ENCODE measurements at places on chromosomes 11 and 22.
A peak's percentile ranks its signal among the peaks of the same experiment; 100 is the strongest.

GRCh38 chr11:122354025-122354697 is 238.1 kb upstream of the BLID start:
- no peak for DNase-seq

DNA sequence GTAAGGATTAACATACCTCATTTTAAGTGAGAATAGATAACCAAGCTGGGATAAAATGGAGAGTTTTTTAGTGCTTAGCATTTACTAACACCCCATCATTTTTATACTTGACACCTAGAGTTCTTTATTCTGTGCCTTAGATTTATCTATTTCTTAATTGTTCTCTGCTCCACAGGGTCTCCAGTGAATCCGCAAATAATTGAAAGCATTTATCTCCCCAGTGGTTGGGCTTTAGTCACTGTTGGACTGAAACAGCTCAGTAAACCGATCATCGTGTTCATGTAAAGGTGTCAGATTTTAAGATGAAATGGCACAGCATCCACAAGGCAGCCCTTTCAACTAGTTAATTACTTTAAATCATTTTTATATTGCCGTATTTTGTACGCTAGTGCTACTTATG is 17.8 kb upstream of the GRIA4 start:
- no peak for DNase-seq

GRCh38 chr11:80596291-80596810 is 1155.5 kb upstream of the TENM4 start:
- DNase-seq, result no peak

- DNase-seq, result no peak
Observed at GRCh38 chr22:46058591-46059519, 81.9 kb upstream of the WNT7B start.

DNA sequence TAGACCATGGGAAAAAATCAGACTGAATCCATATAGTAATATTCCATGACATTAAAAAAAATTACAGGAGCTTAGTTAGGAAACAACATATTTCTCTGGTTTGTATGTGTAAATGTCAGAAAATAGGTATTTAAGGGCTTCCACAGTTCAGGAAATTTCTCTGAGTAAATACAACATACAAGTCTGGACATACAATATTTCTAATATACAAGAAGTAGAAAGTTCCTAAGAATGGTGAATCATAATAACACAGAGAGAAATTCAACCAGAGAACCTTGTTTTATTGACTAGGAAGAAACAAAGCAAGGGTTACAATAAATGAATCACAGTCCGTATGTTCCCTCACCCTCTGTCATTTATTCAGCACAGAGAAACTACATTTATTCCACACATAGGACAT is 532.7 kb upstream of the FAT3 start:
- DNase-seq, result no peak

GRCh38 chr11:122494221-122494620 is 161.3 kb upstream of the UBASH3B start:
- no peak for DNase-seq

DNA sequence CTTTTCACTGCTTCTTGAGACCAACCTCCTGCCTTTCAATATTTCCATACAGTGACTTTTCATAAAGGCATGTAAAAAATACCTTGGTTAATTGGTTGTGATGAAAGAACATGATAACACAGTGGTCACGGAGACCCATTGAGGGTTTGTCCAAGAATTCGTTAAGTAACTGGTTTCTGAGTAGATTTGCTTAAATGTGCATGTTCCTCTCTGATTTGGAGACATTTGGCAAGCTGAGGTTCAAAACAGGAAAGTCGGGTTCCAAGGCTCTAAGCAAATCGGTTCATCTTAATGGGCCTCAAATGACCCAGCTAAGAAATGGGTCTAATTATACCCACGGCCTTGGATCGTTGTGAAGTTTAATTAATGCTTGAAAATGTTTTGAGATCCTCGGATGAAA is 36.9 kb upstream of the CCND1 start:
- no peak for DNase-seq

DNA sequence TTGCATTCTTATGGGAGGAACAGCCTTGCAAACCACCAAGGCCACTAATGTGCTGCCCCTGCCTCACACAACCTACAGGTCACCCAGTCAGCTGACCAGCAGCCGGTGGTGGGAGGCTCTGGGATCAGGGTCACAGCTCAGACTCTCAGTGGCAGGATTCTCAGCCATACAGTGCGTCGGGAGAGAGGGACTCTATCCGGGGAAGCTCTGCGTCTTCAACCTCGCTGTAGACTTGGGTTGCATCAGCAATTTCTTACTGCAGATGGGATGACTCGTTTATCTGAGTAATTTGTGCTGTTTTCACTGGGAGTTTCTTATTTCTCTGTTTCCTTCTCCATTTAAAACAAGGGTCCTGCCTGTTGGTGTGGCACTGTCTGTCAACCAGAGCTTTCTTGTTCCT is 257.7 kb downstream of the TBC1D22A start:
- DNase-seq, result no peak

GRCh38 chr22:28937206-28938025 is 54.0 kb downstream of the ZNRF3 start:
- DNase-seq, result no peak

DNA sequence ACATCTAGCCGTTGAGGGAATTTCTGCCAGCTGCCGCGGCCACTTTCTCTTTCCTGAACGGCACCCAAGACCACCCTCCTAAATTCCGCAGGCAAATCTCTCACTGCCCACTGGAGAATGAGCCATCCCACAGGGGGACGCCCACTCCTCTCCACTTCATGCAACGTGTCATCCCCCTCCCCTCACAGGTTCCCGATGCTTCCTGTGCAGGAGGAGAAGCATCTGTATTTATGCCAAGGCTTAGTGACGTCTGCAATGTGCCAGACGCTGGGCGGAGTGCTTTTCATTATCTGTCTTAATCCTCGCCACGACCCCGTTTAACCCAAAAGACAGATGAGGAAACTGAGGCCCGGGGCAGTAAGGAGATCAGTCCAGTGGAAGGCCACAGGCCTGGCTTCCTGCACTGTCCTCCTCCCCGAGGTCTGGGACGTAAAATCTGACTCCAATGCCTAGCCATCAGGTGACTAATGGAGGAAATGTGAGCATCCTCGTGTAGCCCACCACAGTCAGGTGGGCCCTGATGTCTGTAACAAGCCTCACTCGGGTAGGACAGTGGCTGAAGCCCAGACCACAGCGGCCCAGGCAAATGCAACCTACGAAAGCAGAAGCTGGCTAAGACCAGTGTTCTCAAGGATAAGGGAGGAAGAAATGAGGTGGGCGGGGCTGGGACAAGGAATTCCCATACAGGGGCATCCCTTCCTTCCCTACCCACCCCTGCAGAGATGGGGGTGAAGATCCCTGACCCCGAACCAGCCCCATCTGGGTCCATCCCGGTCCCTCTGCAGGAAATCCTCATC is 23.1 kb downstream of the MN1 start:
- no peak for DNase-seq

DNA sequence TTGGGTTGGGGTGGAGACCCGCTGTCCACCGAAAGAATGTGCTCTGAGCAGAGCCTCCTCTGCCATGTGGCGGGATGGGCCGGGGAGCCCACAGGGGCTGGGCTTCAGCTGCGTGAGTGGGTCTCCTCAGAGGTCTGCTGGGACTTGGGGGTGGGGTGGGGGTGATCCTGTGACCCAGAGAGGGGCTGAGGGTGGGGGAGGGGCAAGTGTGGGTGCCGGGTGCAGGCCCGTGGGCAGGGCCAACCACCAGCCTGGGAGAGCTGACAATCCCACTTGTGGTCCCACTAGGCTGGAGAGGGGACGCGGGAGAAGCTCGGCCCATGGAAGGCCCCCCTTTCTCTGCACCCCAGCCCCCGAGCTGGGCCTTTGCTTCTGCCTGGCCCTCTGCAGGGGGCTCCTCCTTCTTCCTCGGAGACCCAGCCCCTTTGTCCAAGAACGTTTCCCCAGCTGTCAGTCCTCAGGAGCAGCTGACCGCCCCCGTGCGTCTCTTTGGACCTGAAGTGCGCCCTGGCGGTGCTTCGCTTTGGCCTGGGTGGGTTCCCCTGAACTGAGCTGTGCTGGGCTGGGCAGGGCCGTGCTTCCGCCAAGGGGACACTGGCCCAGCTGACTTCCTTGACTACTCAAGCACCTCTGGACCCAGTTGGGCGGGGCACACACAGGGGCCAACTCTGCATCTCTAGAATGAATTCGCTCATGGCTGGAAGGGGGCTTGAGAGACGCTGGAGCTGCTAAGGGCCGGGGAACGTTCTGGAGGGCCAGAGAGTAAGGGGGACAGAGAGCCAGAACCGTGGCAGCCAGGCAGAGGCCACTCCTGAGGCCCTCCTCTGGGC is 30.2 kb downstream of the OSBPL5 start:
- DNase-seq, result no peak

DNA sequence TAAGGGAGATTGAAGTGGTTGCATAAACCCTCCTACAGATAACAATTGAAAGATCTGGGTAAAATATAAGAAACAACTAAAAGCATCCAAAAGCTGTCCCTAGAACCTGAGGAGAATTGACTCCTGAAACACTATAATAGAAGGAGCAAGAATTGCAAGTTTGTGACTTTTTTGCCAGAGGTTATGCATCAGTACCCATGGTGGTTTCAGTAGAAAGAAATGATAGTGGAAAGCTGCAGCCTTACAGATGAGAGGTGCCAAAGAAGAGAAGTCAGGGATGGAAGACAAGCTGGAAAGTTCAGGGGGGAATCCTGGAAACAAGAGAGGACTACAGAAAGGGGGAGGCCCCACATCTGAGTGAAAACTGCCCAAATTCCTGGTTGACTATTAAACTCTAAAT is 80.7 kb downstream of the PACS1 start:
- DNase-seq, result no peak

GRCh38 chr11:93220078-93220477 is 22.3 kb upstream of the SLC36A4 start:
- no peak for DNase-seq

- peak; percentile 40 for DNase-seq
Observed at GRCh38 chr11:66126808-66127555, 56.9 kb downstream of the PACS1 start.

DNA sequence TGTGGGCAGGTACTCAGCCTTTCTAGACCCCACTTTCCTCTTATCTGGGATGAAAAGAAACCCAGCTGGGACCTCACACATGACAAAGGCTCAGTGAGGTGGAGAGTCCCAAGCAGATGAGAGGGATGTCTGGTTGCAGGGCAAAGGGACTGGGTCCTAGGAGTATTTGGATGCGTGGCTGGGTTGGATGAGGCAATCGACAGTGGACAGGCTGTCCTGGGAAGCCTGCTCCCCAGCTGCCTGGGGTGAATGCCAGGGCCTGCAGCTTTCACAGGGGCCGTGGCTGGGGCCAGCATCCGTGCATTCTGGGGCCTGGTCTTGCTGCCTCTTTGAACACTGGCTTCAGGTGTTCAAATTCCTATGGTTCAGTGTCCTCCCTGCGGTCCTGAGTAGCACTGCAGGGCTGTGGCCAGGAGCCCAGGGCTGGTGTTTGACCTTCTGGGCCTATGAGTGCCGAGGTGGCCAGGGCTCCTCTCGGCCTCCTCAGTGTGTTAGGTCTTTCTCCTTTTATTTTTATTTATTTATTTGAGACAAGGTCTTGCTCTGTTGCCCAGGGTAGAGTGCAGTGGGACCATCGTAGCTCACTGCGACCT is 65.3 kb downstream of the MCM5 start:
- no peak for DNase-seq

DNA sequence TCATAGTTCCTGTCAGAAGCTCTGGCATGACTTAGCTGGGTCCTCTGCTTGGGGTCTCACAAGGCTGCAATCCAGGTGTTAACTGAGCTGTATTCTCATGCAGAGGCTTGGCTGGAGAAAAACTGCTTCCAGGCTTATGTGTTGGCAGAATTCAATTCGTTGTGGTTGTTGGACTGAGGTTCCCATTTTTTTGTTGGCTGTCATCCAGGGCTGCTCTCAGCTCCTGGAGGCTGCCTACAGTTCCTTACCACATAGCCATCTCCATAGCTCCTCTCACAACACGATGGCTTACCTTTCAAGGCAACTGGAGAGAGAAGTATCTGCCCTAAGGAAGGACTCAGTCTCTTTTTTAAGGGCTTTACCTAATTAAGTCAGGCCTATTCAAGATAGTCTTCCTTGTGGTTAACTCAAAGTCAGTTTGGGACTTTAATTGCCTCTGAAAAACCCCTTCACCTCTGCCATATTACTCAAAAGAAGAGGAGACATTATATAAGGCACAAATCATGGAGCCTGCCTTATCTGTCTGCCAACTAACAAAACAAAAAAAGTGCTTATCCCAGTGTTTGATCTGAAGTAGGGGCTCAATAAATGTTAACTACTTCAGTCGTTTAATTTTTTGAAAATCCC is 35.2 kb downstream of the OR2AG2 start:
- no peak for DNase-seq

- DNase-seq, result no peak
Observed at GRCh38 chr11:19573666-19574065, 139.0 kb upstream of the NAV2 start.

DNA sequence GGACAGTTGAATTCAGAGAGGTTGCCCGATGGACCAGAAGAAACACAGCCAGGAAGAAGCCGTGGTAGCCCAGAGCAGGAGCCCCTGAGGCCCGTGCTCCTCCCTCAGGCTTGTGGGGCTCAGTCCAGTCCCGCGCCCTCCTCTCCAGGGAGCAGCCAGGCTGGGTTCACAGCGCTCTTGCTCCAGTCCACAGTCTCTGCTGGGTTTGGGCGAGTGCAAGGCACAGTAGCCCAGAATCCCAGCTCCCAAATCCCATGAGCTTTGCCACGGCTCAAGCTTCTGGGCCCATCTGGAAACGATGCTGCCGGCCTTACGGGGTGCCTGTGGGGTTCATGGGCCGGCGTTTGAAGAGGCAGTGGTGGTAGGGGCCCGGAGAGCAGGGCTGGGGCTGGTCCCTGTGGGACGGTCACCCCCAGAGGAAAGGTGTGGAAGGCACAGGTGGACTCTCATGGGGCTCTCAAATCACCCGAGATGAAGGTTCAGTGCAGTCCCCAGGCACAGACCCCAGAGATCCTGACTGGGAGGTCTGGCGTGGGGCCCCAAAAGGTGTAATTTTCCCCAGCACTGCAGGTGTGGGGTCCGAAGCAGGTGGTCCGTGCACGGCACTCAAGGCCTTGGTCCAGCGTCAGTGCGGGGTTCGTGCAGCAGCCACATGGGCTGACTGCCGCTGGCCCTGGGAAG is 30.6 kb upstream of the ATXN10 start:
- DNase-seq, result no peak

DNA sequence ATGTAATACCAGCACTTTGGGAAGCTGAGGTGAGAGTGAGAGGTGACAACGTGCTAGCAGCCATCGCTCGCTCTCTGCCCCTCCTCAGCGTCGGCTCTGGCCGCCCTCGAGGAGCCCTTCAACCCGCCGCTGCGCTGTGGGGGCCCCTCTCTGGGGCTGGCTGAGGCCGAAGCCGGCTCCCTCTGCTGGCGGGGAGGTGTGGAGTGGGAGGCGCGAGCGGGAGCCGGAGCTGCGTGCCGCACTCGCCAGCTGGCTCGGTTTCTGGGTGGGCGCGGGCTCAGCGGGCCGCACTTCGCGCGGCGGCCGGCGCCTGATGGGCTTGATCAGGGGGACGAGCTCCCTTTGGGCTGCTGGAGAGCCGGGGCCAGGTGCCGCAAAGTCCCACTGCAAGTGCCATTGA is 98.9 kb upstream of the UBASH3B start:
- no peak for DNase-seq

Measured in T-helper 9 cell (primary cell).